Naive thymus-derived CD8-positive, alpha-beta T cell (primary cell): ENCODE measurements at places on chromosomes 7 and 10. TPM values are rescaled to one million over a fixed set of nuclear protein-coding genes. Genes with fewer than 3 reads are reported as not detected.

Gene SLC26A5
- polyA plus RNA-seq: not detected

Gene SLC16A9
- polyA plus RNA-seq: not detected

Gene MYO3A
- not detected for polyA plus RNA-seq

Gene INMT
- not detected for polyA plus RNA-seq

Gene AVPI1
- 2.2 TPM for polyA plus RNA-seq

Gene EBLN1
- not detected for polyA plus RNA-seq

Gene CDC14C
- polyA plus RNA-seq: not detected

Gene NKX1-2
- polyA plus RNA-seq: not detected

Gene GPR141
- 2.1 TPM for polyA plus RNA-seq

Gene NODAL
- polyA plus RNA-seq: not detected

Gene KIAA1217
- polyA plus RNA-seq: not detected

Gene TRIM50
- polyA plus RNA-seq: not detected

Gene FGF8
- not detected for polyA plus RNA-seq

Gene CCL26
- polyA plus RNA-seq: not detected

Gene RTKN2
- polyA plus RNA-seq: 0.08 TPM

Gene AUTS2
- polyA plus RNA-seq: 0.36 TPM

Gene ANKRD22
- 0.23 TPM for polyA plus RNA-seq
